ENCODE measurements at places on chromosomes 1 and 21. TPM values are rescaled to one million over a fixed set of nuclear protein-coding genes. Genes with fewer than 3 reads are reported as not detected.

- no peak for DNase-seq
Observed at GRCh38 chr1:163320891-163321290, 863 bp upstream of the NUF2 start.

CHI3L2 gene
- not detected for polyA plus RNA-seq

LDLRAD1 gene
- not detected for polyA plus RNA-seq

ANKRD35 gene
- polyA plus RNA-seq = 3.4 TPM

GRCh38 chr1:198667807-198668206, 29.0 kb downstream of the PTPRC start:
- no peak for DNase-seq

SYCP1 gene
- polyA plus RNA-seq = 0.62 TPM

CCDC24 gene
- polyA plus RNA-seq = 27.0 TPM
